ENCODE measurements at places on chromosomes 7 and 10.
A peak's percentile ranks its signal among the peaks of the same experiment; 100 is the strongest.

DNA sequence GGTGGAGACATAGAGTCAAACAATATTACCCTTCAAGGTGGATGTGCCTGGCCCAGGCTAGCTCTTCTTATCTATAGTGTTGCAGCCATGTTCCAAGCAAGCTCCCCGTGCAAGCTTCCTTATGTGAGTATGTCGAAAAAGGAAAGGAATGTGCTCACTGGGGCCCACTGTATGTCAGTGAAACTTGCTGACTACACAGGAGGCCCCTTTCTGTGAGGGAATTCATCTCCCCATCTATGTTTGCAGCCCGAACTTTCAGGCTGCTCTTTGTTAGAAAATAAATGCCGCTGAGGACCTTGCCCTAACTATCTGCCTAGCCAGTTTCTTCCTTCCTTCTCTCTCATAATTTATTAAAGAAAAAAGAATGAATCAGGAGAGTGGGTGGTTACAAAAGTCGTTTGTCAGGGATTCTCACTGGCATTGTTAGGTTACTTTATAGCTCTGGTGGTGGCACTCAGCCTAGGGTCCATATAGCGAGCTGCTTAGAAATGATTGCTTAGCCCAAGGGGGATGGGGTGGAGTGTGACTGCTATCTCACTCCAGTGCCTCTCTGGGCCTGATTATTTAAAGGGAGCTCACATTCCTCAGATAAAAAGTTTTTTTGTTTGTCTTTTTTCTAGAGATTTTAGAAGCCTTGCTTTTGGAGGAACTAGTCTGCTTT, 302.1 kb downstream of the ABCA13 start:
- no peak for DNase-seq

DNA sequence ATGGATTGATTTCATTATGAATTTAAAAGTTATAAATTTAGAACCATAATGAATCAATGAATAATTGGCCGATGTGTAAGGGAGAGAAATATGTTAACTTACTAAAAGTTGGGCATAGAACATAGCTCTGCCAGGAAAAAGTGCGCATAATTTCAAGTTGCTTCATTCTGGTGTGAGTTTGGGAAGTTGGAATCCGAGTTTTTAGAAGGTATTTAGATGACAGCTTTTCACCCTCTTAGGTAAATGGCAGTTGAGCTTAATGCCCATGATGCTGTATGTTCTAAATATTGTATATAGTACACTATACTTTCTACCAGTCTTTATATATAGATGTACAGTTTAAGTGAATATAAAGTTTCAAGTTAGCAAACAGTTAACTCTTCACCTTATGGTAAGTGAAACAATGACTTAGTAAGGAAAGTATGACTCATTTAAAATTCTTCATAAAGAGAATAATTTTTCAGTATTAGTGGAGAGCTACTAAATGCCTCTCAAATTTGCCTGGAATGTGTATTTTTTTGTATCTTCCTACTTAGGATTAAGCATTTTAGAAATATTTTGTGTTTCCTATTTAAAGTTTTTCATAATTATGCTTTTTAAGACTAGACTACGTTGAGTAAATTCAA, 1.6 kb downstream of the C1GALT1 start:
- no peak for DNase-seq

DNA sequence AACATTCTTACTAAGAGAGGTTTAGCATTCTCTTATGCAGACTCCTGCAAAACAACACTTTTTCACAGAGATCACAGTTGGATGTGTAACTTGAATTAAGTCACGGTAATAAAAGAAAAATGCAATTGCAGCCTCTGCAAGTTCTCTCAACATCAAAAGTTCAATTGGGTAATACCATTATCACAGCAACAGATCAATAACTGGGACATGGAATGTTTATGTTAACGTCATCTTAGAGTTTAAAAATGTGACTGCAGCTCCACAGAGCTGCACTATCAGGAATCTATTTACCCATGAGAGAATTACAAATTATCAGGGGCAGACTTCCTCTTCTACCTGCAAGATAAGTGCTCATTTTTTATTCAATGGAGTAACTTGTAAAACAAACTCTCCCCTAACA, 86.7 kb downstream of the VSTM4 start:
- no peak for DNase-seq

DNA sequence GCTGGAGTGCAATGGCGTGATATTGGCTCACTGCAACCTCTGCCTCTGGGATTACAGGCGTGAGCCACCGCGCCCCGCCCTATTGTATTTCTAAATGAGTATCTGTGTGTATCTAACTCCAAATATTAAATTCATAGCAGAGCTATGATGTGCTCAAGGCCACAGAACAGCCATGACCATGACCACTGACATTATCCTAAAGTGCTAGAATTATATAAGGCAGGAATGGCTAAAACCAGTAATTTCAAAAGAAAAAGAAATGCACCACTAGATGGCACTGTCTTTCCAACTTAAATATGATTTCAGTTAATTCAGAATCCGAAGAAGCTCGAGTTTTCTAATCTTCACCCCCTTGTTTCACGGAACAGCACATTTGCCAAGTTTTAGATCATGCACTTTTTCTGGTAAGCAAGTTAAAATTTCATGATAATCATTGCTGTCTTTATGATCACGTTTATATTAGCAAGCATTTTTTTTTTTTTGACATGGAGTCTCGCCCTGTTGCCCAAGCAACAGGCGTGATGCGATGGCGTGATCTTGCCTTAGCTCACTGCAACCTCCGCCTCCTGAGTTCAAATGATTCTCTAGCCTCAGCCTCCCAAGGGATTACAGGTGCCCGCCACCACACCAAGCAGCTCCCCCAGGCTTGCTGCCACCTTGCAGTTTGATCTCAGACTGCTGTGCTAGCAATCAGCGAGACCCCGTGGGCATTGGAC, 65.3 kb downstream of the OR13A1 start:
- peak; percentile 4 for DNase-seq

DNA sequence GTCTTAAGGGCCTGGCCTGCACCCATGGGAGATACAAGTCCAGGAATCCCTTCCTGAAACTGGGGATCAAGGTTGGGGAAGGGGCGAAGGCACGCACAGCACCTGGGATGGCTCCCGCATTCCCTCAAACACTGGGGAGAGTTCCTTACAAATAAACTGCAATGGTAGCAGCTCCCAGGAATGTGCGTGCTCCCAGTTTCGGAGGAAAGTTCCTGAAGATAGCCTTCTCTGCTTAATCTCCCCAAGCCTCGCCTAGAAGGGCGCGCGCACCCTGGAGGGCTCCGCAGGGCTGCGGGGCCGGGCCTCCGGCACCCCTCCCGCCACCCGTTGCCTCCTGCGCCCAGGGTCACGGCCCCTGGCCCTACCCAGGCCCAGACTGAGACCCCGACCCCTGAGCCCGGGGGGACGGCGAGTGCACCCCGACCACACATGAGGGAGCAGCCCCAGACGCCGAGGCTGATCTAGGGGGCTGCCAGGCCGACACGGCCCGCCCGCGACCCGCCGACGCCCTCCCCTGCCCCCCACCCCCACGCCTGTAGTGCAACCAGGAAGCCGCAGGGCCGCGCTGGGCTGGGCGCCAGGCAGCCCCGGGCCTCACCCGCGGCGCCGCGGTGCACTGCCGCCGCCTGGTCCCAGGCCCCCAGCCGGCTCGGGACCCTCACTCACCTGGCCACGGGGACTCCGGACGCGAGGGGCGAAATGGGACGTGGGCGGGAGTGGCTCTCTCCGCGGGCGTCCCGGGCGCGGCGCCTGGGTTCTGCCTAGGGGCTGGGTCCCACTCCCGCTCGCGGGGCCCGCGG, 460 bp downstream of the ANXA11 start:
- DNase-seq, result no peak

DNA sequence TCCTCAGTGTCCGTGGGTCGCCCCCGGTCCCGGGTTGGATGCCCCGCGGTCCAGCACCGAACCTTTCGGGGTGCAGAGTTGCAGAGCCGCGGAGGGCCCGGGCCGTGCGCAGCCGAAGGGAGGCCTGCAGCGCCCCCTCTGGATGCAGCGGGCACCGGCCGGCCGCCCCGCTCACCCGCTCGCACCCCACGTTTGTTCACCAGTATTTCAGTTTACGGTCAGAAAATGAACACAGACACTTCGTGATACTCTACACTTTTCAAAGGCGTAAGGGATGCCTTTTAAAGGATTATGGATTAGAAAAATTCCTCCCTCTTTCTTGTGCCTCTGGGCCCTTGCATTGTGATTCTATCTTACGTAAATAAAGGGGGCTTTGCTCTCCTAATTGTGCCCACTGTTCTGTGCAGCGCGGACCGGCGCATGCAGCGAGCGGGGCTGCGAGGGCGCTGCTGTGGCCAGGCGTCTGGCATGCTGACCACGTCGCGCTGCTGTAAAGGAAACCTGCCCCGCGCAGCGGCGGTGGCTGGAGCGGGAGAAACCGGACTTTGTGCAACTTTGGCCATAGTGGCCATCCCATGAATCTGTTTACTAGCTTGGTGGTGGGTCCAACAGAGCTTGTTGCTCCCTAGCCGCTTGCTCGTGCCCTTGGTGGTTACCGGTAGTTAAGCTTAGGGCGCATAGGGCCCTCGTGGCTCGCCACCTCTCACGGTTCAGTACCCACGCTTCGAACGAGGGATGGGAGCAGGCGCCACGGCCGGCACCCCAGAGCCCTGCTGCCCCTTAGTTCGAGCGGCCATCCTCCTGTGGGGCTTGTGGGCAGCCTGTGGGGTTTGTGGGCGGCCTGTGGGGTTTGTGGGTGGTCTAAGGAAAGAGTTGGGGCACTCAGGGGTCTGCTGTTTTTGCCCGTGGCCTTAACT, 739 bp upstream of the MEST start:
- no peak for DNase-seq

GRCh38 chr10:89469517-89469916, 55.1 kb downstream of the IFIT5 start:
- no peak for DNase-seq

DNA sequence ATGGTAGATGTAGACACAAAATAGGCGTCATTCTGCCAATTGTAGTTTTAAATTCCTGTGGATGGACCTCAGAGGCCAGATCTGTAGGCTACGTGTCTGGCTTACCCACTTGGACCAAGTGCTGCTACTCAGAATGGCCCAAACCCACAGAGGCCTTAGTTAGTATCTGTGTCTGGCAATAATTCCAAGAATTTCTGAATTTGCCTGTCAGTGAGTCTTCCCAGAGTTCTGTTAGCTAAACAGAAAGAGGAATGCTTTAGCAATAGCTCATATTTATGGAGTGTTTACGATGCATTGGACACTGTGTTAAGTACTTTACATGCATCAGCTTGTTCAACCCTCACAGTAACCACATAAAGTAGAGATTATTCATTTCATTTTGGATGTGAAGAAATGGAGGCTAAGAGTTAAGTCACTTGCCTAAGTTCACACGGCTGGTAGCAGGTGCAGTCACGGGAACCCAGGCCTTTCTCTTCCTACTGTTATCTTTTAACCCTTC, 231.8 kb downstream of the PTEN start:
- DNase-seq, result no peak

- DNase-seq, result no peak
Measured at GRCh38 chr10:12397941-12398340, 48.6 kb downstream of the CAMK1D start.

DNA sequence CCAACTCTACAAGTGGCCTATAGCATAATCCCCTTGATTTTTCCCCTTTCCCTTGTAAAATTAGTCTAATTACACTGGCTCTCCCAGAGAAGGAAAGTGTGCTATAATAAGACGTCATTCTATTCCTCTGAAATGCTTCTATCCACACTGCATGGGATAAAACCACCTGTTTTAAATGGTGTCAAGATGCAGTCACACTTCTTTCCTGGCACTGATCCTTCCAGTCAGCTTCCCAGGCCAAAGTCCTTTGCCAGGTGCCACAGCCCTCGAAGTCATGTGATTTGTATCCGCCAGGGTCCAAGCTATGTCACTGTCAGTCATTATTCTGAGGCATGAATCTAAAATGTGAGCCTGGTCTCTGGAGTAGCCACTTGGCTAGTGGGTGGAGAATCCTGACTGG, 169.0 kb upstream of the KIAA1217 start:
- no peak for DNase-seq

DNA sequence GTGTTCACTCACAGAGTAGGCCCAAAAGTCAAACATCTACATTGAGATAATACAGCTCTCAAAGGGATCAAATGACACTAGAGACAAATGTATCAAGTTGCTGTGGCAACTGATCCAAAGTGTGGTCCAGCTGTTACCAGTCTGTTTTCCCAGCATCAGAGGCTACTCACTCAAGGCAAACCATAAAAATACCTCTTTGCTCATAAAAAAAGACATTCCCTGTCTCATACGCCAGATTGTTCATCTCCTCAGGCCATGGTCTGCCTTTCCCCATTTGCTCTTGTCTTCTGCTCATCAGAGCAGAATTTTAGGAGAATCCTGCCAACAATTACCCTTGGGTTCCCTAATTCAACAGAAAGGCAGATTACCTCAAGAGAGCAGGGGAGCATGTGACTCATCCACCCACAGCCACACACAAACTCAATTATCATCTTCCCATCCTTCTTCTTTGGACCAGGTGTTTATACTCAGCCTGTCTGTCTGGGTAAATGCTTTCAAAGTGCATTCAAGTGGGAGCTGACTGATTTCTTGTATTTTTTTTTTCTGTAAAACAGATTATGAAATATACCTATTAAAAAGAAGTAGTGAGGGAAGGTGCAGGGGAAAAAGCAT, 226.5 kb upstream of the HPS1 start:
- peak; percentile 35 for DNase-seq

- DNase-seq, result no peak
Measured at GRCh38 chr10:102408131-102408727, 10.4 kb downstream of the PSD start.

- no peak for DNase-seq
Measured at GRCh38 chr7:93015101-93015778, 102.5 kb downstream of the SAMD9 start.

DNA sequence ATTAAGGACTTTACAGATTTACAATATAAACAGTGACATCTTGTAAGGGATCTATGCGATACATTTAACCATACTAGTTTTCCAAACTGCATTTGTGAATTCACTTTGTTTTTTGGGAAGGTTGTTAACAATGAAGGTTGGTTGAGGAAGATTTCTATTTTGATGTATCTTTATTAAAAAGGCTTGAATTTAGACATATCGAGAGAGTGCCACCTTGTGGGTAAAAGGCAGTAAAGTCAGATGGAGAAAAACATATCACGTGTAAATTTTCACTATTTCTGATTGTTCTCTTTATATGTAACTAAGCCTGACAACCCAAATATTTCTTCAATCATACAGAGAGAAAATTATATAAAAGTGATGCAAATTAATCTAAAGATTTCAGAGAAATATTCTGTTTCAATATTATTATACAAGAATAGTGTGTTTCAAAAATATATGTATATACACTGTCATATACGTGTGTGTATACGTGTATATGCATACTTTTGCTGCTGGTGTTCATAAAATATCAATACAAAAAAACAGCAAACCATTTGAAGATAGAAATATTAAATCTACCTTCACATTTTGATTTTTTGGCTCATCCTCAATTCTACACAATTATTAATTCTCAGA, 988.6 kb downstream of the SORCS1 start:
- DNase-seq, result peak; percentile 3

DNA sequence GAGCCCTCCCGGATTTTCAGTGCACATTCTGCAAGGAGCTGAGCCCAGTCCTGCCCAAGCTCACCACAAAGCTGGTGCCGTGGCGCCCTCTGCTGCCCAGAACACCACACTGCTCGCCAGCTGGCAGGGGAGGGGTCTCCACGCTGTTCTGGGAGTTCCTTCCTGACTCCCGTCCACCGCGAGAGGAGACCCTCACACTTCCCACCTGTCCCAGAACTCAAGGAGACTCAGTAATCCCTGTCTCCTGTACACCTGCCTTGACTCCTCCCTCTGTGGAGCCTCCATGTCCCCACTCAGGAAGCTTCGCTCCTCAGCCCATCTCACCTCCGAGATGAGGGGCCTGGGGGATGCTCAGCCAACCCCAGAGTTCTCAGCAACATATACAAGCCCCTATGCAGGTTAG, 11.3 kb downstream of the C10orf105 start:
- DNase-seq, result no peak

Data from NCI-H446 treated with DMSO at 0.1 percent for 48 hours (cell line).